B cell (primary cell): ENCODE measurements at places on chromosomes 4 and X.
A peak's percentile ranks its signal among the peaks of the same experiment; 100 is the strongest.

DNA sequence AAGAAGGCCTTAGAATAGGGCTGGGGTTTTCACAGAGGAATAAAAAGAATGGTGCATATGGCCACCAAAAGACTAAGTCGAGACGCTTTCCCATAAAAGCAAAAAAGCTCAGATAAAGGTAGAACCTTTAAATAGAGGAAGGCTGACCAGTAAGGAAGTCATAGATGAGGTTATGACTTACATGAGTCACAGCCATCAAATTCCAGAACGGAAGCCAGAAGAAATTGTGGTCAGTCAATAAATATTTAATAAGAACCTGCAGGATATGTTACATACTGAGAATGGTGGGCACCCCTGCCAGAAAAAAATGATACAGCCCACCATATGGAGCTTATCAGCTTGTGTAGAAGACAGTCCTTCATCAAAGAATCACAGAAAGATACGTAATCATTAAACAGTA lies 120.1 kb downstream of the MANBA start:
- no peak for DNase-seq

- no peak for DNase-seq
These were observed 10.7 kb upstream of the NKX1-1 start for GRCh38 chr4:1416948-1417260.

GRCh38 chr4:38381788-38382187 lies 282.2 kb upstream of the KLF3 start:
- DNase-seq: no peak

DNA sequence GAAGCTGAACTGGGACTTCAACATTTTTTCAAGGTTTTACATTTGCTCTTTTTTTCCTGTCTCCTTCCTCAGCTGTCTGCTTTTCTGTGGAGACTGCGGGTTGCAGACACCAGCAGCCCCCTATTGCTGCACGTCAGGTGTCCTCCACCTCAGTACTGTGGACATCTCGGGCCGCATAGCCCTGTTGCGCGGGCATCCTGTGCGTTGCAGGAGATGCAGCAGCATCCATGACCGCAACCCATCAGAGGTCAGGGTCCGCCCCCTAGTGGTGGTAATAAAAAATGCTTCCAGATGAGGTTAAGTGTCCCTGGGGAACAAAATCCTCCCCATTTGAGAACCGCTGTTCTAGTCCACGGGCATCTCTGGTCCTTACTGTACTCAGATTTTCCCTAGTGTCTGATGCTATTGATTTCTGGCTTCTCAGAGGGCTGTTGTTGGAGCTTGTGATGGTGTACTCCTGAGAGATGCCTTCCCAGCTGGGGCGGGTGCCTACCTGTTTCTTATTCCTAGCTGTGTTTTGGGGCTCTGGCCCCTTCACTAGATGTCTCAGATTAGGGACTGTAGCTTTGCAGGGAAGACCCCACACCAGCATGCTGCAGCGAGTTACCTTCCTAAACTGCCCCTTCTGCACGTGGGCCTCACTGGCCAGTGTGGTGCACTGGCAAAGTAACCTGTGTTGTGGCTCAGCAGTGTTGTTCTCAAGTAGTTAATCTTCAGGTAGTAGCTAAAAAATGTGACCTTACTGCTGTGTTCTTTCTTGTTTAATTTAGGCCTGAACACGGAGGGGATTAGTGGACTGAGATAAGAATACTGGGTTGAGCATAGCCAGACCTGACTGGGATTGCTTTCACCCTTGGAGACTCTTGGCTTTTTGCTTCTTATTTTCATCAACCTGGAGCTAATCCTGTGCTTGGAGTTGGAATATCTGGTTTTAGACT lies 28.2 kb downstream of the NSD2 start:
- DNase-seq: peak; percentile 87

DNA sequence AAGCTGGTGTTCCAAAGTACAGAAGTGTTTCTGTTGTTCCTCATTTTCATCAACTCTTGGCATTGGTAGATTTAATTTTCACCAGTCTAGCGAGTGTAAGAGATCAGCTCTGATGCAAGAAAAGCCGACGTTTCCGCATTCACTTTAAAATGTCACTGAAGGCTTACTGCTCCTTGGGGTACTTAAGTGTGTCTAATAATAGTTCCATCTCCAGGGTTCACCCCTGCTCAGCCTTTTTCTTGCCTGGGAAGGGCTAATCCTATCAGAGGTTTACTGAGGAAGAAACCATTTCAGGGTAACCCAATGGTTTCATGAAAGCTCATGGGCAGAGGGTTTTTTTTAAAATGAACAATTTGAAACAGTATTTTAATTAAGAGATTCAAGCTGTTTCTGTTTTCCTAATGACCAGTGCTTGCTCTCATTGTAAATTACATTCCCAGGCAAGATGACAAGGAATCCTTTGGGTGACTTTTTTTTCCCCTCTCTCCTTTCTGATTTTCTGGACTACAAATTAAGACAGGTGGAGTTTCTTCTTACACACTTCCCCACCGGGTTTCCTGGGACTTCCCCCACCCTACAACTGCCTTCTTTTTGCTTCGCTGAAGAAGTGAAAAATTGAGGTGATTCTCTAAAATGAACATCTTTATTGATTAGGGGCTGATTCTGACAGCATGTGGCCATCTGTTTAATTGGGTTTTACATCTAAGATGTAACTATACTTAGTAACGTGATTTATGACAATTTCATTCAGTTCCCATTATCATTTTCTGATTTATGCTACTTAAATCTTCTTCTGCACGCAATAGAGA lies 78.7 kb upstream of the CBLL2 start:
- DNase-seq: peak; percentile 28

GRCh38 chr4:5204781-5205180 lies 153.5 kb downstream of the STK32B start:
- DNase-seq: no peak

GRCh38 chr4:24984602-24985532 lies 45.9 kb downstream of the LGI2 start:
- no peak for DNase-seq
